Skin of body (tissue), 3 donors: ENCODE measurements at places on chromosomes 3 and 15. TPM values are rescaled to one million over a fixed set of nuclear protein-coding genes. Genes with fewer than 3 reads are reported as not detected.

DNA sequence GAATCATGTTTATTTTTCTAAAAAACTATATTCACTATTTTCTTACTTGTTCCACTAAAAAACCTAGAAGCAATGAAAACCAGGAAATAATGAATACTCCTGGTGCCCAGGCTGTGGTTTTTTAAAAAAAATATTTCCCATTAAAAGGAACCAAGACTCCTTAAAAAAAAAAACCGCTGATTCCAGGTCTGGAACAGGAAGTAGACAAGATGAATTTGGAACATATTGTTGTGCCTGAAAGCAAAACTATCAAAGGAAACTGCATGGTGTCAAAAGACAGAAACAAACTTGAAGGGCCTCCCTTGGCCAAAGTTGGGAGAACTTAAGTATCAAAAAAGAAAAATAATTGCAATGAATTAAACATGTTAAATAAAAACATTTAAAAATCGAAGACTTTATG lies 245.3 kb upstream of the P2RY1 start:
- no peak for DNase-seq

- DNase-seq: no peak
Measured at GRCh38 chr3:67858492-67858891, 204.1 kb upstream of the SUCLG2 start.

DNA sequence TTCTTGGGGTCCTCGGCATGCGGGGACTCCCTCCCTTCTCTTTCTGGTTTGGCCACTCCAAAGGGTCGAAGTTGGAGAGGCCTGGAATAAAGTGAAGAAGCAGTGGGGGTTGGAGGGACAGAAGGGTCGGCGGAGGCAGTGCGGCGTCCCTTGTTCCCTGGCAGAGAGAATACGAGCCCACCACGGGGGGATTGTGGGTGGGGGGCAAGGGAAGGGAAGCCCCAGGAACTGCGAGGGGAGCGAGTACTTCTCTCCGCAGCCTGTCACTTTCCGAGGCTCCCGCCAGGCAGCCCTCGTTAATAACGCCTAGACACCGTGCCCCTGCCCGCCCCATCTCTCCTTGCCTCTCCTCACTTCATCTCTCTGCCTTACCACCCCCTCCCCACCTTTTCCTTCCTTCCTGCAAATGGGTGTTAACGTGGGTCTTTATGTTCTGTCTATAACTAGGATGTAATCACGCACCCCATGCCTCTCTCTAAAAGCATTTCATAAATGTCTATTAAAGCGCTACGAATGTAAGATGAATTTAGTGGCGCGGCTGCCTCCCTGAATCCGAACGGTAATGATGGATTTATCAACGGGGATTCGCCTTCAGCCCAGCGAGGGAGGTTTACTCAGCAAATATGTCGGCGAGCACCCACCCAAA lies 13.7 kb downstream of the NR2F2 start:
- no peak for DNase-seq

DNA sequence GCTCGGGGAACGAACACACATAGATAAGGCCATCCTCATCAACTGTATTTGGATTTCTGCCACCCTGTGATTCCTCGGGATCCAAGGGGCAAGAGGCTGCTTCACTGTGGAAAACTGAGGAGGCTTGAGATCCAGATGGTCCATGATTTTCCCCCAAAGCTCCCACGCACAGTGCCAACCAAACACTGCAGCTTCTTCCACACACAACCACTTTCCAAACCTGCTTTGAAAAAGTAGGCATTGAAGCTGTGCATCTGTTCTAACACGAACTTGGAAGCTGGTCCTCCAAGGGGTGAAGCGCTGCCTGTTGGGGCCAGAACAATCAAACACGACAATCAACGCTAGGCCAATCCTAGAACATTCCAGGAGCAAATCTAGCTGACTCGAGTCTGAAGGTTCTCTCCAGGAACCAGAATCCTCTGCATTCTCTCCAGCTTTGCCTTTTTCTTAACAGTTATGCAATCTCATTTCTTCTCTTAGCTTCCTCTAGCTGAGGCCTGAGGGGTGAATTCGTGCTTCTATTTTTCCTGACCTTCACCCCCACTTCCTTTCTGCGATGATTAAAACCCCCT lies 104.4 kb downstream of the LRRK1 start:
- no peak for DNase-seq

Gene DAPK2
- 9.7 TPM for total RNA-seq

GRCh38 chr3:123536153-123536895 lies 48.5 kb downstream of the HACD2 start:
- DNase-seq: no peak

- DNase-seq: no peak
Measured at GRCh38 chr3:171133796-171134569, 107.5 kb upstream of the SLC2A2 start.

Gene SLC6A1
- total RNA-seq: 1.7 TPM

GRCh38 chr3:27565201-27565852 lies 81.1 kb upstream of the SLC4A7 start:
- DNase-seq: no peak

GRCh38 chr3:177362626-177363025 lies 165.3 kb upstream of the TBL1XR1 start:
- no peak for DNase-seq

- DNase-seq: no peak
Measured at GRCh38 chr3:49518441-49518840, 35.8 kb upstream of the BSN start.

DNA sequence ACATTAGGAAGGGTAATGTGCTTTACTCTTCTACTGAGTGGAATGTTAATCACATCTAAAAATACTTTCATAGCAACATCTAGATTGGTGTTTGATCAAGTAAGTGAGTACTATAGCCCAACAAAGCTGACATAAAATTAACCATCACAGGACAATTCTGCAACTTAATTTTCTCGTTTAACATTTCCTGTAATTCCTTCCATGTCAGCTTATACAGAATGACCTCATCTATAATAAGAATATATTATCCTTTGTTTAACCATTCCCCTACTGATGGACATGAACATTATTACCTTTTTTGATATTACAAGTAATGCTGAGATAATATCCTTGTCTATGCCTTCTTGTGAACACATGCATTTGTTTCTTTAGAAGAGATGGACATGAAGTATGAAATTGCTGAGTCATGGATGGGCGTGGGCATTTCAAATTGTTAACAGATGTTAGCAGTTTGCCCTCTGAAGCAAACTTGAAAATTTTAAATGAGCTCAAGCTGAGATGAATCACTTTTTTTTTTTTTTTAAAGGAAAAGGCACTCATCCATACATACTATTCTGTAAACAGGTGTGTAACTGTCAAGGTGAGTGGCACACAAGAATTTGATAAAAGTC lies 85.1 kb downstream of the OXNAD1 start:
- peak; percentile 28 for DNase-seq

GRCh38 chr3:136078421-136079364 lies 113.2 kb downstream of the PPP2R3A start:
- peak; percentile 3 for DNase-seq

DNA sequence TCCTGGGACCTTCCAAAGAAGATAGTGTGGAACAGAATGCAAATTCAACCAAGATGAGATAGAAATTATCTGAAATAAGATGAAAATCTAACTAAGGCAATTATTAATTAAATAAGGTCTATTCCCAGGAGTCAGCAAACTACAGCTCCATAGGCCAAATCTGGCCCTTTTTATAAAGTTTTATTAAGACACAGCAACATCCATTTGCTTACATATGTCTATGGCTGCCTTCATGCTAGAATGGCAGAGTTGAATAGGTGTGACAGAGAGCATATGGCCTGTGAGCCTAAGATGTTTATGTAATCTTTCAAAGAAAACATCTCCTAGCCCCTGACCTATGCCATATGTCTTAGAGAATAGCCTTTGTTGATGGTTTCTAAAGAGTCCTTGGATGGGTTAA lies 503.0 kb downstream of the EDEM1 start:
- DNase-seq: no peak

DNA sequence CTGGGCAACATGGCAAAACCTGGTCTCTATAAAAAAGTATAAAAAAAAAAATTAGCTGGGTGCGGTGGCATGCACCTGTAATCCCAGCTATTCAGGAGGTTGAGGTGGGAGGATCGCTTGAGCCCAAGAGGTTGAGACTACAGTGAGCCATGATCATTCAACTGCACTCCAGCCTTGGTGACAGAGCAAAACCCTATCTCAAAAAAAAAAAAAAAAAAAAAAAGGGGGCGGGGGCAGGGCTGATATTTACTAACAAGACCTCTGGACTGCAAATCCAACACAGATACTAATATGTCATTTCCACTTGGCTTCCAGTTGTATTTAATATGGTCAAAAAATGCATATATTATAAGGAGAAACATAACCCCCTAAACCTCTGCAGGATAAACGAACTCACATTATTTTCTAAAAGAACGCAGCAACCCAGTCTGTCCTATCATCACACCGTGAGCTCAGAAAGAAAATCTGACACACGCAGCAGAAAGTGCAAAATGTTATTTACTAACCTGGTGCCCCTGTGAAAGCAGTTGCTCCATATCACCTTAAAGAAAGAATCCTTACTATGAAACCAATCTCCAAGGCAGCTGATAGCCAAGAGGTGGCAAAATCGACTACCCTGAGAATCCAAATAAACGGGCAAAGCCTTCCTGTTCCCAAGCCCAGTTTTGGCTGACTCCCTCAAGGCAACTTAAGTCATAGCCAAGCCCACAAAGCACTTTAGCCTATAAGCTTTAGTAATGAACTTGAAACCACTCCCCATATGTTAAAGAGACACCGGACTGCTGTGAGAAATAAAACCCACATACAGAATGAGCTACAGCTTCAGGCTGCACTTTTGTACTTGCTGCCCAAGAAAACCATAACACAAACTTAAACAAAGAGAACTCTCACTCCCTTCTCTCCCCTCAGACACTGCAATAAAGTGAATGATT lies 39.3 kb downstream of the PLD1 start:
- DNase-seq: peak; percentile 88

DNA sequence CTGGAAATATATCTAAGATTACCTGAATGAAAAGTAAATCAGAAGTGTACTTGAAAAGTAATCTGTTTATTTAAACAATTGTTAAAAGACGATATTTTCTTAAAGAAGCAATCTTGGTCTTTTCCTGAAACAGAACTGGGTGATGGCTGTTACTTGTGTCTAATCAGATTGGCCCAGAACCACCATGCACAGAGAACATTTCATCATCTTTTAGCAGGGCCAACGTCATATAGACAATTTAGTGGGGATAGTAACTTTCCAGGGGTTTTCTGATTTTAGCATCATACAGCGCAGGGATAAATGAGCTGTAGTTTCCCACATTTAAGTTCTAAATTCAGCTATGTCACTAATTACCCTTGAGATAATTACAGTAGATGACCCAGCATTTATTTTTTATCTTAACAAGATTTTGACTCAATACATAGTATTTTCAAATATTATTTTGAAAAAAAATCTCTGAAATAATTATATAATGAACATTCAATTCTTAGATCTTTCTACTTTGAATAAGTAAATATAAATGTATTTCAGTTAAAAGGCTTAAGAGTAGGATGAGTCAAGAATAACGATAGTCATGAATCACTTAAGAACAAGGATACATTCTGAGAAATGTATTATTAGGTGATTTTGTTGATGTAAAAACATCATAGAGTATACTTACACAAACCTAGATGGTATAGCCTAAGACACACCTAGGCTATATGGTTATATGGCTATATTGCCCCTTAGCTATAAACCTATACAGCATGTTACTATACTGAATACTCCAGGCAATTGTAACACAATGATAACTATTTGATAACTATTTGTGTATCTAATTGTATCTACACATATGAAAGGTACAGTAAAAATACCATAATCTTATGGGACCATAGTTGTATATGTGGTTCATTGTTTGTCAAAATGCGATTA lies 103.8 kb upstream of the MME start:
- no peak for DNase-seq

DNA sequence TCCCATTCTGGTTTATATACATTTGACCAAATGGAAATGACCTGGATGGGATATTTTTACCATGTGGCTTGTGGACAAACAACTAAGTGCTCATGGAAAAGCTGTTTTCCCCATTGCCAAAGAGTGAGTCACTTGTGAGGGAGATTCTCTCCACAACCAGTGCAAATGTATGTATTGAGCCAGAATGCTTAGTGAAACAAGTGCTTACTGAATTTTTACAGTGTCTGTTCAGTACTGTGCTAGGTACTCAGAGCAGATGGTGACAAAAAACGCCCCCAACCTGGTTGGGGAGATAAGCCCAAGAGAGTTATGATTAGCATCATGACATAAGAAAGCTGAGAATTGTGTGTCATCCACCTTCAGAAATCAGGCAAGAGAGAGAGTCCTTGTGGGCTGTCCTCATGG lies 2.3 kb downstream of the CHP1 start:
- DNase-seq: no peak

DNA sequence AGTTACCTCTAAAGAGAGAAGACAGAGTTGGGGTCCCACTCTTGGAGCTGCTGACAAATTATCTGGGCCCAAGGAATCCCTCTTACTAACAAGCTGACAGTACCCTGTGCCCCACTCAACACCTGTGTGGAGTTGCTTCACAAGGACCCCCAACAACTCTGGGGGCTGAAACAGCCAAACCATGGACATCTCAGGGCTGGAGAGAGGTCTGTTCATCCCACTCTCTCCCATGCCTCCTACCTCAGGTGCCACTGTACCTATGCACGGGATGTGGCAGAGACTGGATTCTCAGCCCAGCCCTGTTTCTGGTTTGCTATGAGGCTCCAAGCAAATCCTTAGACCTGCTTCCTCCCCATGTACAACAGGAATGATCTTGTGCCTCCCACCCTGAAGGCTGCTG lies 101.7 kb downstream of the ETFA start:
- DNase-seq: no peak

Gene PLD1
- 51.5 TPM for total RNA-seq

Gene CCDC66
- total RNA-seq: 40.7 TPM

GRCh38 chr3:72655131-72655551 lies 193.1 kb downstream of the SHQ1 start:
- DNase-seq: no peak

Gene OR5H15
- total RNA-seq: not detected

DNA sequence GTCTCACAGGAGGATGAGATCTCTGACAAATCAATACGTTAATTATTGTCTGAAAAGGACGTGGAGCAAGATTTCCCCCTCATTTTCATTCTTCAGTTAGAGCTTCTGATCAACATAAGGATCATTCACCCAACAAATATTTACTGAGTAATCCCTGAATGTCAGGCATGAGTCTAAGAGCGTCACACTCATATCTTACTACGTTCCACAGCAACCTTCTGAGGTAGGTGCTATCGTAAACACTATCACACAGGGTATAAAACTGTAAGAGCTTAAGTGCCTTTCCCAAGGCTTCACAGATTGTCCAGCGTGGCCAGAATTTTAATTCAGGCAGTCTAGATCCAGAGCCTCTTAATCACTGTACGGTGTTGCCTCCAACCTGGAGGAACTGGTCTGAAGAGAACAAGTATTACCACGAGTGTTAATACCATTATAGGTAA lies 10.6 kb upstream of the TM4SF1 start:
- DNase-seq: no peak

DNA sequence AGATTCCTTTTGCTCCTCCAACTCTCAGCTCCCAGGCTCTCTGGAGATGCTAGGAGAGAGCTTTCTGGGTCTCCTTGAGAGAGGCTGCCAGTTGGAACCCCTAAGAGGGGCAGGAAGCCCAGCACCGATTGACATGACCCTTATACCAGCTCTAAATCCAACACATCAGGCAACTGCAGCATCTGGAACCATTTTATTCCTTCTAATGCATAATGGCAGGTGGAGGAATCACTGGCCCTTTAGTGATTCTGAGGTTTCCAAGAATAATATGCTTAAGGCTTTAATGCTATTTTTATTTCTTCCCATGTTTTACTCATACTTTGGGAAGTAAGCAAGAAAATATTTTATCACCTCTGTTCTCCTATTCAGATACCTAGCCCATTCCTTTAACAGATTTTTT lies 60.3 kb upstream of the TEX264 start:
- DNase-seq: no peak

Gene LMAN1L
- 0.20 TPM for total RNA-seq
